Activated CD4-positive, alpha-beta T cell treated with anti-CD3 and anti-CD28 coated beads, Interleukin-2, amount 10 ng/mL, durations not matched to agents 7 days and 5 days (primary cell): ENCODE measurements at places on chromosomes 4 and X.

GRCh38 chrX:13428053-13428786 lies 108.4 kb upstream of the ATXN3L start:
- H3K4me3 ChIP-seq, result no peak overlapping the region
- H3K27ac ChIP-seq, result no peak overlapping the region
- H3K27me3 ChIP-seq, result no peaks in the 10 kb centered on the region
- H3K36me3 ChIP-seq, result no peaks in the 10 kb centered on the region
- DNase-seq, result no peak

DNA sequence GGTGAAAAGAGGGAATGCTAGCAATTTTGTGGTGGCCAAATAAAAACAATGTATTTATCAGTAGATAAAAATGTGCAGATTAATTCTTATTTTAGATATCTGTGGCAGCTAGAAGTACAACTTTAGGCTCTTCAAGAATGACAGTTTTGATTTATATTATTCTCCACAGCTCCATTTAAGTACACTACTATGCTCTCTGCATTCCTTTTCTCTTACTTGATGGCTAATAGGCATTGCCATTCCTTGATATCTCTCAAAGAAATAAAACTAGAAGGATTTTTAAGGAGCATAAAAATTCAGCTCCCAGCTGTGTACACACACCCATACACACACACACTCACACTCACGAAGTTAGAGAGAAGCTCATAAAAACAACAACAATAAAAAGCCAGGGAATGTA lies 59.4 kb upstream of the H2AZ1 start:
- H3K4me1 ChIP-seq, result no peaks in the 10 kb centered on the region
- no peak overlapping the region for H3K4me3 ChIP-seq
- H3K36me3 ChIP-seq, result no peaks in the 10 kb centered on the region
- no peak overlapping the region for H3K27ac ChIP-seq

DNA sequence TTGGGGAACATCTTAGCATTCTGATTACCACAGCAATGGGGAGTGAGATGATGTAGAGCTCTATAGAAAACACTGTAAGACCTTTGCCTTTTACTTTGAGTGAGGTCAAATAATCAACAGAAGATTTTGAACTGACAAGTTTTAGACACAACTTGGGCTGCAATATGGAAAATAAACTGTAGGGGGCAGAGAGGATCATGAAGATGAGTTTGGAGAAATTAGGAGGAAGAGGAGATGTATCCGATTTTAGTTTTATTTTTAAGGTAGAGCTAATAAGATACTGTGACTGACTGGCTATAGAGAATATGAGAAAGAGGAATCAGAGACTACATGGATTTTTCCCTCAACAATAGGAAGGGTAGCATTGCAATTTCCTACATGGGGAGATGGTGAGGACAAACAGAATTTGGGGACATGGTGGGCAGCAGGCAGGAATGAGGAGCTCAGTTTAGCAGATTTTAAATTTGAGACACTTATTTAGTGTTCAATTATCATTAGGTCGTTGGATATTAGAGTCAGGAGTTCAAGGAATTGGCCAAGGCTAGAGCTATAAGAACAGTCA lies 563.1 kb downstream of the INPP4B start:
- H3K27me3 ChIP-seq, result no peaks in the 10 kb centered on the region
- no peak overlapping the region for H3K27ac ChIP-seq
- no peak overlapping the region for H3K4me3 ChIP-seq
- peaks cover 8% of the 10 kb centered on the region for H3K4me1 ChIP-seq
- peaks cover 14% of the 10 kb centered on the region for H3K36me3 ChIP-seq
- DNase-seq, result peak; percentile 40

DNA sequence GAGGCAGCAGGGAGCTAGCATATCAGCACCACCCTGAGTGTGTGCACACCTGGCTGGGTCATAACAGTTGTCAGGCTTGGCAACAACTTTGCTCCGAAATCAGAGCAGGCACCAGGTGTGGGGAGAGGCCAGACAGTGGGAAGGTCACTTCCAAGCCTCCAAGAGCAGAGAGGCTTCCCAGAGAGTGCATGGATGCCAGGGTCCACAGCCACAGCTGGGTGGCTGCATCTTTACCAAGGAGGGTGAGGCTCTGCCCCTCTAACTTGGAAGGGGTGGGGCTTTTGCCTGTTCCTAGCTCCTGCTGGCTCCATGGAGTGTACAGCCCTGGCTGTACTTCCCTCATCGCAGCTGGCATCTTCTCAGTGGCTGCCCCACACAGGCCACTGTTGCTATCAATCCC lies 322.4 kb downstream of the CCSER1 start:
- no peak for DNase-seq
- no peaks in the 10 kb centered on the region for H3K4me1 ChIP-seq
- H3K27ac ChIP-seq, result no peak overlapping the region
- H3K27me3 ChIP-seq, result no peaks in the 10 kb centered on the region

DNA sequence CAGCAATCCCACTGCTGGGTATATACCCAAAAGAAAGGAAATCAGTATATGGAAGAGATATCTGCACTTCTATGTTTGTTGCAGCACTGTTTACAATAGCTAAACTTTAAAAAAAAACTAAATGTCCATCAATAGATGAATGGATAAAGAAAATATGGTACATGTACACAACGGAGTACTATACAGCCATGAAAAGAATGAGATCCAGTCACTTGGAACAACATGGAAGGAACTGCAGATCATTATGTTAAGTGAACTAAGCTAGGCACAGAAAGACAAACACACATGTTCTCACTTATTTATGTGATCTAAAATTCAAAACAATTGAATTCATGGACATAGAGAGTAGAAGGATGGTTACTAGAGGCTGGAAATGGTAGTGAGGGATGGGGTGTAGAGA lies 400.7 kb downstream of the ZNF674 start:
- no peaks in the 10 kb centered on the region for H3K36me3 ChIP-seq
- H3K4me3 ChIP-seq, result no peak overlapping the region
- no peaks in the 10 kb centered on the region for H3K27me3 ChIP-seq

GRCh38 chrX:18271725-18272124 lies 51.0 kb upstream of the BEND2 start:
- H3K4me1 ChIP-seq, result no peaks in the 10 kb centered on the region
- DNase-seq, result no peak
- no peak overlapping the region for H3K4me3 ChIP-seq

DNA sequence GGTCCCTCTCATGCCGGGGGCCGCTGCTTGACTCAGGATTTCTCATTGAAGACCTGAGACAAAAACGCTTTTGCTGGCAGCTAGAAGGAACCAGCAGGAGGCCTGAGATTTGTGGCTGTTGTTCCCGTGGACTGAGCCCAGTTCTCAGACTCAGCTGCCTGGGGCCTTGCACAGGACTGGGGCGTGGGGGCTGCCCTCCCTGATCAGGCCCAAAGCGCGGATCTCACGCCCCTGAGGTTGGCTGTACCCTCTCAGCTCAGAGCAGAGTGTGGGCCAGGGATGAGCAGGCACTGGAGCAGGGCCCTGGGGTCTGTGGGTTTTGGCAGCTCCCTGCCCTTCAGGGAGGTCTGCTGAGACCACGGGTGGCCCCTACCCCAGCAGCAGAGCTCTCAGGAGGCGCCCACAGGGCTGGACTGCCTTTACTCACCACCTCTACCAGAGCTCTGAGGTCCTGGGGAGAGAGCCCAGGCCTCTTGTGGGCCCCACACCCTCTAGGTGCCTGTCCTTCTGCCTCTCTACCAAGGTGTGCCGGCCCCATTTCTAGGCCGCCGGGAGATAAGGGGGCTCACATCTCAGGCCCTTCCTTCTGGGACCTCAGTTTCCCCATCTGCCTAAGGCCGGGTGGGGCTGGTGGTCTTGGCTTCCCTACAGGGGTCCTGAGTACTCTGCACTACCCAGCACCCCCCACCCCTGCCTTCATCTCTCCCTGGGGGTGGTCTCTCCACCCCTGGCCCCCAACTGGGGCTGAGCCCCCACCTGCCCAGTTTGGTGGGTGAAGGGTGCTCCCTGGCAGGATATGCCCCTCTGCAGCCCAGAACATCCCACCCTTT lies 5.6 kb downstream of the MSANTD1 start:
- DNase-seq, result no peak
- H3K4me3 ChIP-seq, result no peak overlapping the region
- H3K4me1 ChIP-seq, result no peaks in the 10 kb centered on the region
- no peak overlapping the region for H3K27ac ChIP-seq
- H3K36me3 ChIP-seq, result no peaks in the 10 kb centered on the region
- H3K27me3 ChIP-seq, result no peaks in the 10 kb centered on the region

DNA sequence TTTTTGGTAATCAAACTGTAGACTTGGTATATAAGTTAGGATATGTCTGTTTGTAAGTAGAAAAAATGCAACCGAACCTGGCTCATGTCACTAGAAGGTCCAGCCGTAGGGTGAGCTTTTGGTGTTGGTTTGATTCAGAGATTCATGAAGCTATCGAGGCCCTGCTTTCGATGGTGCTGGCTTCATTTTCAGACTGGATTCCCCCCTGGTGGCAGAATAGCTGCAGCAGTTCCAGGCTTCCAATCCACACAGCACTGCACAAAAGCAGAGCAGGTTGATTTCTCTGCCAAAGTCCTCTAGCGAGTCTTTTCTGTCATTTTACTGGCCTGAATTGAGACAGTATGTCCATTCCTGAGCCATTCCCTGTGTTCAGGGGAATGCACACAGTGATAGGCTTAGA lies 33.1 kb downstream of the PDK3 start:
- H3K27me3 ChIP-seq, result no peaks in the 10 kb centered on the region
- peak overlapping the region; percentile 36 for H3K4me3 ChIP-seq
- H3K4me1 ChIP-seq, result peaks cover 38% of the 10 kb centered on the region
- peak; percentile 47 for DNase-seq

DNA sequence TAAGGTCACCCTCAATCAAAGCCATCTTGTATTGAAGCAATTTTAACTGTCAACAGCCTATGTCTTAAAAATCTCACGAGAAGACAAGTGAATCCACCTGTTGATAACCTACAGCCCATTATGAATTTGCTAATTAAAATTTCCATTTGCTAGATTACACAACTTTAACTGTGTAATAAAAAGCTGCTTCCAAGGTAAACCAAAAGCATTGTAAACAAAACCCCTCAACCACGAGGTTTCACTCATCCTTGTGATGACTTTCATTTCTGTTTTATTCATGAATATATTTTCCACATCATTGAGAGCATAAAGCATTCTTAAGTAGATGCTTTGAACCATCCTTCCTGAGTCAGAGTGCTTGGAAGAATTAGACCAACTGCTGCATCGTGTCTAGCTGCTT lies 217.5 kb upstream of the GYPA start:
- peaks cover 5% of the 10 kb centered on the region for H3K4me1 ChIP-seq
- no peak overlapping the region for H3K27ac ChIP-seq
- no peaks in the 10 kb centered on the region for H3K36me3 ChIP-seq
